NCI-H748 treated with DMSO at 0.1 percent for 48 hours (cell line): ENCODE measurements at places on chromosomes 12 and 14.

DNA sequence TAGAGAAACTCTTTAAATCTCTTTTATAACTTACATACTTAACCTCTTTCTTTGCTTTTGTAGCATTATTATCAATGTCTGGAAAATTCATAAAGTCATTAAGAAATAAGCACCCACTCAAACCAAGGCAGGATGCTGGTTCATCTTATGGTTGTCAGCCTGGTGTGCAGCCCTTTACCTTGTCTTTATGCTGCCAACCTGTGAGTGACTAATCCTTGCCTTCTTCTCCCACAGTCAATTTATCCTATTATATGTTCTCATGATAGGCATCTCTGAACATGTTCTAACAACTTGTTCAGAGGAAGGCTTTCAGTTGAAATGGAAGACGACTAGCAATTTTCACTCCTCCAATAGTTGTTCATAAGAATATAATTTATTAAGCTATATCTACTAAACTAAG, 186.9 kb upstream of the CAND1 start:
- no peak for DNase-seq

- DNase-seq, result no peak
Measured at GRCh38 chr14:22509751-22510300, 79.2 kb downstream of the DAD1 start.

DNA sequence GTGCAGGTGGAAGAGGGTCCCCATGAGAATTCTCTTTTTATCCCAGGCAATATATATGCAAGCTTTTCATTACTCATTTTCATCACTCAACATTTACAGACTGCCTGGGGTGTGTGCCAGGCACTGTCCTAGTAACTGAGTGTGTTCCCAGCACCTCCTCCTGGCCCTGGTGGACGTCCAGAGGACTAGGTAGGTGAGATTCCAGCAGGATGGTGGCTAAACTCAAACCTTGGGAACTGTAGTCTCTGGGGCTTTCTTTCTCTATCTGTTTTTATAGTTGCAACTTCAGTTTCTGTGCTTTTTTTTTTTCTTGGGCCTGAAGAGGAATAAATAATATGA, 63.8 kb downstream of the SUSD6 start:
- DNase-seq, result no peak

DNA sequence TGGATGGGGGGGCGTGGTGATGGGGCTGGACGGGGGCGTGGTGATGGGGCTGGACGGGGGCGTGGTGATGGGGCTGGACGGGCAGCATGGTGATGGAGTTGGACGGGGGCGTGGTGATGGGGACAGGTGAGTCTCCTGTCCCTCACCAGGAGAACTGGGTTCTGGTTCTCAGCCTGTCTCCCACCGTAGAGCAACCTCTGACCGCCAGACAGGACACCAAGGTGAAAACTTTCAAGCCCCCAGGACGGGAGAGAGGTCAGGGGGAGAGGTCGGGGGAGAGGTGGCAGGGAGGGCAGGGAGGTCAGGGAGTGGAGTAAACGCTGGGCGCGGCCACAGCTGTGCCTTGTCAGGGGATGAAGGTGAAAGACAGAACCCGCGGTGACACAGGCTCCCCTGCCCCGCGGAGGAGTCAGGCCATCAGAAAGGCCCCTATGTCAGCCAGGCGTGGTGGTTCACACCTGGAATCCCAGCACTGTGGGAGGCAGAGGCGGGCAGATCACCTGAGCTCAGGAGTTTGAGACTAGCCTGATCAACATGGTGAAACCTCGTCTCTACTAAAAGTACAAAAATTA, 84.6 kb downstream of the GALNT9 start:
- DNase-seq, result no peak

DNA sequence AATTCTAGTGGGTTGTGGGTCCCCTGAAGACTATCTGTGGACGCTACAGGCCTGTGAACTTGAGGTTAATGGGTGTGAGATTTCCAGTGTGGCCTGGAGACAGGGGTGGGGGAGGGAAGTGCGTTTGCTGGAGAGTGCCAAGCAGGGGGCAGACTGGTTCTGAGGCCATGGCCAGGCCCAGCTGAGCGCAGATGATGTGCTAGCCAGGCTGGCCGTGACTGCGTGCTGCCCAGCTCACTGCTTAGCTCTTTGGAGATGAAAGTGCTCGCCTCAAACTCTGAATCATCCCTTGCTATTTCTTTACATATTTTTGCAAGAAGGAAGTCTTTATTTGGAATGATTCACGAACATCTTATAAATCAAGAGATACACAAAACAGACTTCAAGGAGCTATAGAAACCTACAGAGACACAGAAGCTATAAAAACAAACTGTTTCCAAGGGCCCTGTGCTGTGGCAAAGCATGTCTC, 75.2 kb upstream of the PLEKHG3 start:
- no peak for DNase-seq

- no peak for DNase-seq
Measured at GRCh38 chr12:18562531-18562930, 175.3 kb downstream of the PLCZ1 start.

- no peak for DNase-seq
Measured at GRCh38 chr14:92690171-92691011, 58.0 kb downstream of the LGMN start.

GRCh38 chr14:105508601-105509000, 17.6 kb downstream of the TEDC1 start:
- no peak for DNase-seq

DNA sequence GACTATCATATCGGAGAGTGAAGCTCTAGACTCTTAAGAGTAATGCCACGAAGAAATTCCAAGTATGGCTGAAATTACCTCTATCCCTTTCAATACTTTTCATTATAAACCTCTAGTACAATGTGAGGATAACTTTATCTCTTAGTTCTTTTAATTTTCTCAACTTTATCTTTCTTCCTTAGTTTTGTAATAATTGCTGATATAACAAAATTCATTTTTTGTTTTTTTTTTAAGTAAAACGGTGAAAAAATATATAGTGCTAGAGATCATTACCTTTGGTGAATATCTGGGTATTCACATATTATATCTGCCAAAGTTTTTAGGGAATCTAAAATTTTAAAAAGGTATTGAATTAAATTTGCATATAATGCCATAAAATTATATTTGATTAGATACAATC, 19.5 kb upstream of the DNAAF2 start:
- no peak for DNase-seq

DNA sequence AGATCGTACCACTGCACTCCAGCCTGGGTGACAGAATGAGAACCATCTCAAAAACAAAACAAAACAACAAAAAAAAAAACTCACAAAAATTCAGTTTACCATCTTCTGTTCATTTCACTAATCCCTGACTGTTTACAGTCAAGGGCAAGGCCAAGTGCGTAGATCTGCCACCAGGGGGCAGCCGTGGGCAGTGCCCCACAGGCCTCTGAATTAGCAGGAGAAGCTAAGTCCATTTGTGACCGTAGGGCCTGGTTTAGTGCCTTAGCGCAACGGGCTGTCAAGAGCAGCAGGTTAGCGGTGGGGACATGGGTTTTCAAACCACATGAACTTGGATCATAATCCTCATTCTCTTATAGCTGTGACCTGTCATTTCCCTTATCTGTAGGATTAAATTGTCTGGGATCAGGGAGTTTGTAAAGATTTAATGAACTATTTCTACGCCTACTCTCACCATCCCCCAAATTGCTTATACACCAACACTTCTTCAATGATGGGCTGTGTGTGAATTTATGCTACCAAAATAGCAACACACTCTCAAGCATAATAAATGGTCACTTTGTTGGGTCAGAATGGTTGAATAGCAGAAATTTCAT, 49.0 kb downstream of the KCTD10 start:
- DNase-seq, result peak; percentile 57

DNA sequence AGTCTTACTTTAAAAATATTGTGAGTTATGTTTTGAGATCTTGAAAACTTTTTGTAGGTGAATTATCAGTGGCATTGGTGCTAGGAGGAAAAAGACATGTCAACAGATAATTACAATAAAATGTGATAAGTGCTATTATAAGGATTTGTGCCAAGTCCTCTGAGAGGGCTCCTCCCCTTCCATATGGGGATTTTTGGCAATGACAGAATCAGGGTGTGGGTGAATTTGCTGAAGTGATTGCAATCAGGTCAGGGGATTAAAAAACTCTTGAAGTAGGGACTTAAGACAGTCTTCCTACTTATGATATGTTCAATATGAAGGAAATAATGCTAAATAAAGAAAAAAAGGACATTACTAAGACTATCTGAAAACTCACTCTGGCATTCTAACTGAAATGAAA, 122.5 kb downstream of the SLC15A5 start:
- DNase-seq, result no peak

DNA sequence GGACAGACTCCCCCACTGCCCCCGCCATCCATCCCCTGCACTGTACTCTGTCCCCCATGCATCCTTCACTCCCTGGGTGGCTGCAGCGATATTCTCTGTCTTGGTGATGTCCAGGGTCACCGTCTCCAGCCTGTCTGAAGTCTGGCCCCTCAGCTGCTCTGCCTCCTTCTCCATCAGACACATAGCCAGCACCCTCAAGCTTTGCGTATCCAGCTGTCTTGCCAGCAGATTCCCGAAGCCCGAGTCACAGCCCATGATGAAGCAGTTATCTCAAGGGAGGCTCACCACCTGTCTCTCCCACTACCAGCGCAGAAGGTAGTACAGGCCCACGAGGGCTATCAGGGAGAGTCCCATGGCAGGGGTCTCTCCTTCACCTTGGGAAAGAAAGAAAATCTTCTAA, 77.8 kb downstream of the HSD17B6 start:
- no peak for DNase-seq

- no peak for DNase-seq
Measured at GRCh38 chr12:107475900-107476299, 209.7 kb upstream of the PWP1 start.

GRCh38 chr12:92673756-92674155, 29.0 kb upstream of the PLEKHG7 start:
- no peak for DNase-seq

DNA sequence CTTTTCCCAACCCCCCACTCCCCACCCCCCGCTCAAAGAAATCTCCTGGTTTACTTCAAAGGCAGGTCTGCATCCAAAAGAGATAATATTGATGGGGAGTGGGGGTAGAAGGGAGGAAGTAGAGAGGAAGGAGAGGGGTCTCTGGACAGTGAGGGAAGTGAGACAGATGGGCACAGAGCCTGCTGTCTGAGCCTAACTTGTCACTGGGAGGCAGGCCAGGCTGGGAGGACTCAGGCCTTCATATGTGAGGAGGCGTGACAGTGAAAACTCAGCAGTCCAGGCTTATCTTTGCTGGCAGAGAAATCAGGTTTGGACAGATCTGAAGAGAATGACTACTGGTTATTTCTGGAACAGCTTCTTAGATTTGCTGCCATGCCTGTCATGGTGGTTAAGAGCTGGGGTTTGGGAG, 192.3 kb downstream of the NUAK1 start:
- no peak for DNase-seq

GRCh38 chr14:67710209-67710608, 8.5 kb downstream of the RDH12 start:
- no peak for DNase-seq

DNA sequence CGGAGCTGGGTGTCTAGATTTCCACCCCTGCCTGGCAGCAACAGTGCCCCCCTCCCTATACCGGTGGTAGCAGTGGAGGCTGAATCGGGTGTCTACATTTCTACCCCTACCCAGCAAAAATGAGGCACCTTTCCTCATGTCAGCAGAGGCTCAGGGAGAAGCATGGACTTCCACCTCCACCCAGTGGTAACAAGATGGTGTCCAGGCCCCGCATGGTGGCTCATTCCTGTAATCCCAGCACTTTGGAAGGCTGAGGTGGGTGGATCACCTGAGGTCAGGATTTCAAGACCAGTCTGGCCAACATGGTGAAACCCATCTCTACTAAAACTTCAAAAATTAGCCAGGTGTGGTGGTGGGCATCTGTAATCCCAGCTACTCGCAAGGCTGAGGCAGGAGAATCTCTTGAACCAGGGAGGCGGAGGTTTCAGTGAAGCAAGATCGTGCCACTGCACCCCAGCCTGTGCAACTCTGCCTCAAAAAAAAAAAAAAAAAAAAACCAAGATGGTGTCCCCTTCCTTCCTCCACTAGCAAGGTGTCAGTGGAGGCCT, 35.5 kb upstream of the OR5AU1 start:
- no peak for DNase-seq

DNA sequence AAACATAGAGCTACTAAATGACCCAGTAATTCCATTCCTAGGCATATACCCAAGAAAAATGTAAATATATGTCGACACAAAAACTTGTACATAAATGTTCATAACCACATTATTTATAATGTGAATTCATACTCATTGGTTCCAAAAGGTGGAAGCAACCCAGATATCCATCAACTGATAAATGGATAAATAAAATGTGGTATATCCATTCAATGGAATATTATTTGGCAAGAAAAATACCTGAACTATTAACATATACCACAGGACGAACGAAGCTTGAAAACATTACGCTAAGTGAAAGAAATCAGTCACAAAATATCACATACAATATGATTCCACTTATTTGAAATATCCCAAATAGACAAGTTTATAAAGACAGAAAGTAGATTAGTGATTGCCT, 99.0 kb upstream of the SOX5 start:
- DNase-seq, result no peak

DNA sequence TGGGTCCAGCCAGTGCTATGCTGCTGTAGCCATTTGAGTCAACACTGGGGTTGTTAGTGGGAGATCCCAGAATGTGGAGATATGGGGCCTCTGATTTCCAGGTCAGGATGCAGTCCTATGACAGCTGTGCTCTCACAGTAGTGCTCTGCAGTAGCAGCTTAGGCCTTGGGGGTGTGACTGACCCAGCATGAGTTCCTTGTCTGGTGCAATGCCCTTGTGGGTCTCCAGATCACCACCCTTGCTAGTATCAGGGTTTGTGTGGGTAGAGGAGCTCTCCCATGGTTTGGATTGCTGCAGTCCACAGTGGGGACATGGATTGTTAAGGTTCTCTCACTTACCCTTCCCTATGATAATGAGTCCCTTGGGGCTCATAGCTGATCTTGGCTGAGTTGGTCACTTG, 113.7 kb downstream of the RAD51B start:
- DNase-seq, result no peak

GRCh38 chr12:71024827-71025226, 104.3 kb upstream of the PTPRR start:
- no peak for DNase-seq

DNA sequence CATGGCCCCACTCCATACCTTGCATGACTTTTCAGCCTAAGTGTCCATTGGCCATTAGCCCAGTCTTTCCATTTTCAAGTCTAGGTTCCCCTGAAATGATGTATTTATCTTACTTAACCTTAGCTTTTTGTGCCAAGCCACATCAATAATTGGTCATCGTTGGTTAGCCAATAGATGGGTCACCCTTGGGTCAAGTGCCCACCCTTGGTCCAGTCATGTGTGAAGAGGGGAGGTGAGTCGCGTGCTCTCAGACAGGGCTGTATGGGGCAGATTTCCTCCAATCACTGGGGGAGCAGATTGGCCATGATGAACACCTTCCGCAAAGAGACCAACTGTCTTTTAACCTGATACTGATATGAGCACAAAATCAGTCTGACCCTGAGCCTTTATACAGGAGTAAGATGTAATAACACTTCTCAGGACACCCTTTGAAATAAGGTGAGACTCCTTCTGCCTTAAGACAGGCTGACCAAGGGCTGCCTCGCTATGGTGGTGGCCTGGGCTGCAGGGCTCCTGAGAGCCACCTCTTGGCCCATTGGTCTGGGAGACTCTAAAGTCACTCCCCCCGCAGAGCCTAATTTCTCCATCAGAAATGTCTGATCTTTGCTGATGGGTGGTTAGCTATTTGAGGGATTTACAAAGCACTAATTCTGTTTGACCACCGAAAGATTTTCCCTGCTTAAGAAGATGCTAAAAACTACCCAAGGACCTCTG, 143.2 kb downstream of the ZFP36L1 start:
- DNase-seq, result no peak
